ENCODE measurements at places on chromosomes 4 and X. TPM values are rescaled to one million over a fixed set of nuclear protein-coding genes. Genes with fewer than 3 reads are reported as not detected.

The GAGE12D gene
- not detected for total RNA-seq

The DCAF12L1 gene
- total RNA-seq: not detected

The ZC4H2 gene
- 23.4 TPM for total RNA-seq

The TMSB15C gene
- total RNA-seq: 9.0 TPM

DNA sequence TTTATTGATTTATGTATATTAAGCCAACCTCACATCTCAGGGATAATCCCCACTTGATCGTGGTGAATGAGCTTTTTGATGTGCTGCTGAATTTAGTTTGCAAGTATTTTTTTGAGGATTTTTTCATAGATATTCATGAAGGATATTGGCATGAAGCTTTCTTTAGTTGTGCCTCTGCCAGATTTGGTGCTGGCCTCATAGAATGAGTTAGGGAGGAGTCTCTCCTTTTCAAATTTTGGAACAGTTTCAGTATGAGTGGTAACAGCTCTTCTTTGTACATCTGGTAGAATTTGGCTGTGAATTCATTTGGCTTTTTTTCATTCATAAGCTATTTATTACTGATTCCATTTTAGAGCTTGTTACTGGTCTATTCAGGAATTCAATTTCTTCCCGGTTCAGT is 197.2 kb upstream of the NDST4 start:
- no peak for DNase-seq

DNA sequence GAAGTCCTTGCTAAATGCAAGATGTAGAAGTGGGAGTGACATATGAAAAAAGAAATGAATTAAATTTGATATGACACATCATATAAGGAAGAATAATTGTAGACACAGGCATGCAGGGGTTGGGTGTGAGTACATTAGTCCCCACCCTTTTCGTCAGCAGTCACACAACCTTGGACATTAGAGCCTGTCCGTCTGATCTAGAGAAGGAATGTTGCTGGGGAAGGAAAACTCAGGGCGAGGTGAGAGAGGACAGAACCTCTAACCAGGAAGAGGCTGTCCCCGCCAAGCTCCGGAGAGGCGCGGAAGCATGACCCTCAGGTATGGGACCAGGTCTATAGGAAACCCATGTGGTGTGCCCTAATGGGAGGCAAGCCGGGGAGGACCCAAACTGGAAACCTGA is 102.1 kb downstream of the RELL1 start:
- no peak for DNase-seq

DNA sequence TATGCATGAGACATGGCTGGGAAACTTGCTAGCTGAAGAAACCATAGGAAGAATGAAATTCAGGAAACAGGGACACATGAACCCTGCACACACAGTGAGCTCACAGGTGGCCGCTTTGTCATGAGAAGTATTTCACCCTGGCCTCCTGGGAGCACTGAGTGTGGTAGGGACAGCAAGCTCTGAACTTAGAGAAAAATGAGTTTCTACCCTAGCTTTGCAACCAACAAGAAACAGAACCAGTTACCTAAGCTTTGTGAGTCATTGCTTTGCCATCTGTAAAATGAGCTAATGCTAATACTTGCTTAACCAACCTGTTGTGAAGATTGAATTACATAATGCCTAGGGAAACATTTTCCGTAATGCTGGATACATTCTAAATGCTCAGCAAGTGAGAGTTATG is 206.6 kb upstream of the HS3ST1 start:
- DNase-seq: no peak

DNA sequence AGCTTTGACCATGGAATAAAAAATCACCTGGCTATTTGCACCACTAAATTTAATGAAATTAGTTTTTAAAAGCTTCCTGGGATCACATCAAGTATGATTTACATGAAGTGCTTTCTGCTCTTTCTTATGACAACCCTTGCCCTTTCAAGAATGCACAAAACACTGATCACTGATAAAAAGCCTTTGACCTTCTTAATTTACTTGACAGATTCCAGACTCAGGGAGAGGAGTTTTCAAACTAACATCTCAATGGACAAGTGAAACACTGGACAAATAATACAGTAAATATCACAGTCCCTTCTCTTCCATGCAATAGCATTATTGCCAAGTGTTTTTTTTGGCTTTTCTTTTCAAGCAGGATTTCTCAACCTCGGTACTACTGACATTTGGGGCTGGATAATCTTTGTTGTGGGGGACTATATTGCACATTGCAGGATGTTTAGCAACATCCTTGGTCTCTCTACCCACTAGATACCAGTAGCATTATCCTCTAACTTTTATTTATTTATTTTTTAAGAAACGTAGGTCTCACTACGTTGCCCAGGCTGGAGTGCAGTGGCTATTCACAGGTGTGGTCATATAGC is 86.3 kb downstream of the ZNF827 start:
- no peak for DNase-seq

- DNase-seq: no peak
Measured at GRCh38 chr4:6494431-6495295, 22.2 kb upstream of the PPP2R2C start.

- DNase-seq: no peak
Measured at GRCh38 chr4:93657527-93657926, 171.0 kb upstream of the ATOH1 start.

DNA sequence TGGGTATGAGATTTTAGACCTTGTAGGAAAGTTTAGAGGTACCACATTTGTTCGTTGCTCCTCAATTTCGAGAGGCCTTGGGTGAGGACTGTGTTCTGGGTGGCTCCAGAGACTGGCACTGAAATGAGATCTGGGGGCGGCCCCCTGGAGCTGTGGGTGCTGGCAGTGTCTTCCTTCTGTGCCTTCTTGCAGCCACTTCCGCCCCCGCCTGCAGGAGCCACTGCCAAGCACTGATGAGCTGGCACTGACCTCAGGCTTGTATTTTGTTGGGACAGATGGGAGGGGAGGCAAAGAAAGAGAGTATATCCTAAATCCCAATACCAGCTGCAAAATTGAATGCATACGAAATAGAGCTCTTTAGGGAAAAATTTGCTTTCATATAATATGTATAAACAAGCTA is 64.5 kb upstream of the CLDN34 start:
- DNase-seq: no peak

DNA sequence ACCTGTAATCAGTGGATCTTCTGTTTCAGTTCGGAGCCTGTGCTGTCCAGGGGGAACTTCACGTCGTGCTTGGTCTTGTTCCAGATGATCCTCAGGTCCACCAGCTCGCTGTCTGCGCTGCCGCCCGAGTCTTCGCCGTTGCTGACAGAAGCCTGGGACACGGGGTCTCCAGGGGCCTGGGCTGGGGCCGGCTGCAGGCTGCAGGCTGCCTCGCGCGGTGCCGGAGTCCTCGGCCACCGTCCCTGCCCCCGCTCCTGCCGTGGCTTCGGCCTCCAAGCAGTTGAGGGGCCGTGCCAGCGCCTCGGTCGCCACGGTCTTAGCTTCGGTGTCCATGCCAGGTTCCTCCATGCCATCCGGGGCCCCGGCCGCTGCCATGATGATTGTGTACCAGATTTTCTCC is 37.3 kb upstream of the CCNI start:
- no peak for DNase-seq

DNA sequence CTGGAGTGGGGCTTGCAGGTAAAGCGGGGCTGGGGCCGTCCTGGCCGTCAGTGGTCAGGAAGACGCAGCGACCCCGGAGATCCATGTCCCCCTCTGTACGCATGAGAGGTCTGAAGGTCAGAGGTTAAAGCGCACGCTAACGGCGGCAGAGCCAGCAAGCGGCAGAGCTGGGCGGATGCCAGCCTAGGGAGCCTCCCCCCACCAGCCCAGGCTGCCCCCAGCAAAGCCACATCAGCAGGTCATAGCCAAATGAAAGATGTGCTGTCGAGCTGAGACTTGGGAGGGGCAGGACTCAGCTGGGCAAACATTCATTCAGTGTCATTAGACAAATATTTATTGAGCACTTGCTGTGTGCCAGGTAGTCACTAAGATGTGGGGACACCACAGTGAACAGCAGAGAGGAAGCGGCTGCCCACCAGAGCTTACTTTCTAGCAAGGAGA is 593 bp upstream of the JAKMIP1 start:
- peak; percentile 31 for DNase-seq

DNA sequence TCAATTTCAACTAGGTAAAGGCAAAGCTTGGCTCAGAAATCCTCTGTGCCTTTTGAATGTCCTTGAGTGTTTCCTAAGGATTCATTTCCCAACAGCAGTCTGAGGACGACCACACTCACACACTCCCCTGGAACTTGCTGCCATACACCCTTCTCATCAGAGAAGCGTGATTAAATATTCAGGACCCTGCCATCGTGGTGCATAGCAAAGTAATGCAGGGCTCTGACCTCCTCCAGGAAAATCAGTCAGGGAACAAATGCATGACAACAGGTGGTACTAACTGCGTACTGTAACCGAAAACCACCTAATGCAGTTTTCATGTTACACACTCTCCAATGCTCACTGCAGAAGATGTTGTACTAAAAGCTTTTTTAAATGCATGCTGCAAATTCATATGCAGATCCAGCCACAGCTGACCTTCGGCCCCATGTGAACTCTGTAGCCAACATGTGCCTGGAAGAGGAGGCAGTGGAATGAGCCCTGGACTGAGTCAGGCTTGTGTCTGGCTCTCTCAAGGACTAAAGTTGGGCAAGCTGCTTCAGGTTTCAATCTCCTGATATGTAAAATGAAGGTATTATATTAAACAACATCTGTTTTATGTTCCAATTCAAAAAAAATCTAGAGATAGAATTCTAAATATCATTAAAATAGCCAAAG is 238.3 kb downstream of the KCNIP4 start:
- no peak for DNase-seq

All from OCI-LY7 (cell line).